ENCODE measurements at places on chromosomes 1 and 21. TPM values are rescaled to one million over a fixed set of nuclear protein-coding genes. Genes with fewer than 3 reads are reported as not detected.

NFASC gene
- not detected for total RNA-seq

FRRS1 gene
- 4.8 TPM for total RNA-seq

VAV3 gene
- total RNA-seq = 1.5 TPM

RUNX3 gene
- total RNA-seq = not detected

PCAT6 gene
- total RNA-seq = 1.7 TPM

- no peak overlapping the region for H3K4me3 ChIP-seq
- H3K4me1 ChIP-seq = no peaks in the 10 kb centered on the region
Observed at GRCh38 chr1:10692401-10693021, 103.9 kb downstream of the CASZ1 start.

GRCh38 chr1:215004121-215004827, 78.3 kb upstream of the KCNK2 start:
- H3K4me1 ChIP-seq = no peaks in the 10 kb centered on the region
- no peaks in the 10 kb centered on the region for H3K27me3 ChIP-seq
- no peak for DNase-seq
- no peak overlapping the region for H3K27ac ChIP-seq
- no peaks in the 10 kb centered on the region for H3K36me3 ChIP-seq

DNA sequence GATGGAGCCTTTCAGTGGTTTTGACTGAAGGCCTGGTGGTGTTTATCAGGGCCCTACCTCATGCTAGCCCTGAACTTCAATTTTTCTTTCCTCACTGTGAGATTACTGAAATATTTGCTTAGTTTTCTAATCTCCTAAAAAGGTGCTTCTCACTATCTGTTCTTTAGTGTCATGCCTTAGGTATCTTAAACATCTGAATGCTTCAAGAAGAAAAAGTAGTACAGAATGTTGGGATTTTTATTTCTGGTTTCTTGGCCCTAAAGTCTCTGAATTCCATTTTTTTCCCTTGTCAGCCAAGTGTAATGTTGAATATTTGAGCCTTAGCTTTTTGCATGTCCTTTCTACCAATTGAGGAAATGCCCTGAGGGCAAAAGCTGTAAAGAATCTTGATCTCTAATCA, 47.9 kb upstream of the PRKACB start:
- no peak for DNase-seq
- H3K27me3 ChIP-seq = no peaks in the 10 kb centered on the region
- H3K27ac ChIP-seq = no peak overlapping the region

DNA sequence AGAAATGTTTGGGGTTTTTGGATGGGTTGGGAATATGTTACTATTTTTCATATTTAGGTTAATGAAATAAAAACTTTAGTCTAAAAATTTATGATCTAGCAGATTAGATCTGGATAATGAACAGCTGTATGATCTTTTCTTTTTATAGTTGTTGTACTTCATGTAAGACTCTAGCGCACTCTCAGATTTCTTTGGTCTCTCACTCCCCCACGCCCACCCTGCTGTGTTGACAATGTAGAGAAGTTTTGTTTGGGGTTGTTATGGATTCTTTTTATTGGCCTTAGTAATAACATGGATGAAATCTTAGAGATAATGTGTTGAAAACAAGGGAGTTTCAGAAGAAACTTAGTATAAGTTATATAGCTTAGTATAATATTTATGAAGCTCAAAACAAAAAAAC, 5.5 kb downstream of the KLF18 start:
- H3K4me3 ChIP-seq = no peak overlapping the region
- H3K27me3 ChIP-seq = peaks cover 2% of the 10 kb centered on the region
- no peak for DNase-seq

GRCh38 chr1:58764294-58764978, 19.4 kb downstream of the JUN start:
- no peaks in the 10 kb centered on the region for H3K36me3 ChIP-seq
- DNase-seq = peak; percentile 90
- no peaks in the 10 kb centered on the region for H3K27me3 ChIP-seq
- H3K4me1 ChIP-seq = peaks cover 45% of the 10 kb centered on the region
- no peak overlapping the region for H3K4me3 ChIP-seq

DNA sequence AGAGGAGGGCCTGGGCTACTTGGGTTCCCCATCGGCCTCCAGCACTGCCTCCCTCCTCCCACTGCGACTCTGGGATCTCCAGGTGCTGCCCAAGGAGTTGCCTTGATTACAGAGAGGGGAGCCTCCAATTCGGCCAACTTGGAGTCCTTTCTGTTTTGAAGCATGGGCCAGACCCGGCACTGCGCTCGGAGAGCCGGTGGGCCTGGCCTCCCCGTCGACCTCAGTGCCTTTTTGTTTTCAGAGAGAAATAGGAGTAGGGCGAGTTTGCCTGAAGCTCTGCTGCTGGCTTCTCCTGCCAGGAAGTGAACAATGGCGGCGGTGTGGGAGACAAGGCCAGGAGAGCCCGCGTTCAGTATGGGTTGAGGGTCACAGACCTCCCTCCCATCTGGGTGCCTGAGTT, 24.4 kb downstream of the EIF2D start:
- H3K36me3 ChIP-seq = no peaks in the 10 kb centered on the region
- H3K27me3 ChIP-seq = peaks cover under 1% of the 10 kb centered on the region
- no peak for DNase-seq
- no peak overlapping the region for H3K4me3 ChIP-seq
- H3K4me1 ChIP-seq = peaks cover 2% of the 10 kb centered on the region

DNA sequence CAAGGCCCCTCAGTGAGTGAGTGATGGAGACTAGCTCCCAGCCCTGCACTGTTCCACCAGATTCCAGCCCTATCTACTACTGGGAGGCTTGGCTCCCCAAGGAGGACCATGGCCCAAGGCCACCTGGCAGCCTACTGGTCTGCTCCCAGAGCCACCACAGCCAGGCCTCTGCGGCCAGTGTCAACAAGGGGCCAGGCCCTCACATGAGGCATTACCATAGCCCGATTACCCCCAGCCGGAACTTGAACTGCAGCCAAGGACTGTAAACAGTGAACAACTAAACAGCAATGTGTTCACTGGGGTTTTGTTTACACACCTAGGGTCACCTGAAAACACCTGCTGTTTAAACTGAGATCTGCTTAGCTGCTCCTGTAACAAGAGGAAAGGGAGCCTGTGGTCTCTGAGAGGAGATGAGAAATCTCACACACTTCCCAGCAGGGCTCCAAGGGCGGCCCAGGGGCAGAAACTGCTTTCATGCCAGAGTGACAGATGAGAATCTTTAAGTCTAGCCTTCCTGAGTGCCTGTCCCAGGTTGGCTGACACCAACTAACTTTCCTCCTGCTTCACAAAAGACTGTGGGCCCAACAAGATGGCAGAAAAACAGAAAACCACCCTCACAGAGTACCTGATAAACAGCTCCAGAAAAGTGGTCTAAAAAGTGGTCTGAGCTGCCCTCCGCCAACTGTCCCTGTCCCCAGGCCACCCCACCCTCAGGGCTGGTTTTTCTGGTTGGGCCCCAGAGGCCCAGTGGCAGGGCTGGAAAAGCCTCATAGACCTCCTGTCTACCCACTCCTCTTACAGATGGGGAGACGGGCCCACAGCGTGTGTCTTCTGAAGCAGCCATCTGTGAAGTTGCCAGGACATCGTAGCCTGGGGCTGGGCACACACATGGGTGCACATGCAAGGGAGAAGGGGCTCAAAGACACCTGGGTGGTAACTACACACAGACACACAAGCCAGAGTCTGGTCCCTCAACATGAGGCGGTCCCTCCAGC, 28.8 kb downstream of the MEF2D start:
- no peaks in the 10 kb centered on the region for H3K27me3 ChIP-seq
- H3K27ac ChIP-seq = no peak overlapping the region
- no peak overlapping the region for H3K4me3 ChIP-seq
- DNase-seq = no peak

DNA sequence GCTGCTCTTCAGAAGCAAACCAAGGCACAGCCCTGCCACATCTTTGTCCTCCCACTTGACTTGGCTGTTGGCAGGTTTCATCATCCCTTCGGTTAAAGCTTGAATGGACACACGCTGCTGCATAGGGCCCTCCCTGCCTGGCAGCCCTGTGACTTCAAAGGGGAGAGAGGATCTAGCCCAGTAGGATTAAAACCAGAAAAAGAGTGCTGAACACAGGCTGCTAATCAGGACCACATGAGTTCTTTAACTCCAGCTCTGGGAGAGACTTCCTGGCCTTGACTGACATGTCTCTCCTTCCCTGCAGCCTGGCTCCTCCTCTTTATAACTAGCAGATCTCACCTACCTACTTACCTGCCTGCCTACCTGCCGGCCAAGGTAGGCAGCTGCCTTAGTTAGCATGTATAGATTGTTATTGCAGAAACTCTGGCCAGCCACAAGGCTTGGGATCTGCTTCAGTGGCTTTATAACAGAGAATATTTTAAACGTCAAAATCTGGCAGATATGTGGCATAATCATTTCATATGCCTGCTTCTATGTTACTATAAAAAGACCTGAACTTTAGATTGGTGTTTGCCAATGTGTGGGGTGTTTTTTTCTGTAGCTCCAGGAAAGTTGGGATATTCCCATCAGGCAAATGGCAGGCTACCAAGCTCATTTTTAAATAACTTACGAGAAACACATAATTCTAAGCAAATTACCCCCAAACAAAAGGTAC, 49.4 kb downstream of the ERG start:
- peak overlapping the region; percentile 5 for H3K27ac ChIP-seq
- no peaks in the 10 kb centered on the region for H3K27me3 ChIP-seq
- peaks cover 8% of the 10 kb centered on the region for H3K36me3 ChIP-seq
- peaks cover 30% of the 10 kb centered on the region for H3K4me1 ChIP-seq
- no peak overlapping the region for H3K4me3 ChIP-seq

DNA sequence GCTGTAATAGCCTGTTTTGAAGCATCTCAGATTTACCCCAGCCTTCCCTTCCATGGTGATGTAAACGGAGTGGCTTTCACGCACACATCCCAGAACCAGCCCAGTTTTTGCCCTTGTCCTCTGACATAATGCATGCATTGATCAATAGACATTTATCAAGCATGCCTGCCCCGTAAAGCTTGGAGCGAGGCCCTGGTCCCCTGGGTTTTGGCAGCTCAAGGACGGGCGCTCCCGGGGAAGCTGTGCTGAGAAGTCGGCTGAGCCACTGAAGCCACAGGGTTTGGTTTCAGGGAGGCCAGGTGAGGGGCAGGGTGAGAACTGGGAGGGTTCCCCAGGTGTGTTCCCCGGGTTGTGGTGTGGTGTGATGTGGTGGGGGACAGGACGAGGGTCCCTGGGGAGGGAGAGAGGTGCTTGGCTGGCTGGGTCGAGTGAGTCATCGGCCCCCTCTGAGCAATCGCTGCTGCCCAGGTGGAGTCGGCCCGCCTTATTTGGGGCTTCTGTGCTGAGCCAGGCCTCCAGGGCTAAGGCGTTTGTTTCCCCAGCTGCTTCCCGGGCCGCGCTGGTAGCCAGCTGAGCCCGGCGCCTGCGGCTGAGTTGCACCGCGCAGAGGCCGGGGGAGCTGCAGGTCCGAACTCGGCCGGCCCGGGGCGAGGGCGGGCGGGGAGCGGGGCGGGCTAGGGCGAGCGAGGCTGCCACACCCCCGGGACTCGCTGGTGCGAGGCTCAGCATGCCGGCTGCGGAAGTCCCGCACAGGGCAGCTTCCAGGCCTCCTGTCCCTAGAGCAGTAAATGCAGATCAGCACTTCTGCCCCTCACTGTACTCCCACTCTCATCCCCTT, 23.6 kb downstream of the ATP2B4 start:
- H3K27me3 ChIP-seq = no peaks in the 10 kb centered on the region
- no peaks in the 10 kb centered on the region for H3K36me3 ChIP-seq
- no peak overlapping the region for H3K27ac ChIP-seq
- DNase-seq = peak; percentile 85
- H3K4me3 ChIP-seq = no peak overlapping the region

DNA sequence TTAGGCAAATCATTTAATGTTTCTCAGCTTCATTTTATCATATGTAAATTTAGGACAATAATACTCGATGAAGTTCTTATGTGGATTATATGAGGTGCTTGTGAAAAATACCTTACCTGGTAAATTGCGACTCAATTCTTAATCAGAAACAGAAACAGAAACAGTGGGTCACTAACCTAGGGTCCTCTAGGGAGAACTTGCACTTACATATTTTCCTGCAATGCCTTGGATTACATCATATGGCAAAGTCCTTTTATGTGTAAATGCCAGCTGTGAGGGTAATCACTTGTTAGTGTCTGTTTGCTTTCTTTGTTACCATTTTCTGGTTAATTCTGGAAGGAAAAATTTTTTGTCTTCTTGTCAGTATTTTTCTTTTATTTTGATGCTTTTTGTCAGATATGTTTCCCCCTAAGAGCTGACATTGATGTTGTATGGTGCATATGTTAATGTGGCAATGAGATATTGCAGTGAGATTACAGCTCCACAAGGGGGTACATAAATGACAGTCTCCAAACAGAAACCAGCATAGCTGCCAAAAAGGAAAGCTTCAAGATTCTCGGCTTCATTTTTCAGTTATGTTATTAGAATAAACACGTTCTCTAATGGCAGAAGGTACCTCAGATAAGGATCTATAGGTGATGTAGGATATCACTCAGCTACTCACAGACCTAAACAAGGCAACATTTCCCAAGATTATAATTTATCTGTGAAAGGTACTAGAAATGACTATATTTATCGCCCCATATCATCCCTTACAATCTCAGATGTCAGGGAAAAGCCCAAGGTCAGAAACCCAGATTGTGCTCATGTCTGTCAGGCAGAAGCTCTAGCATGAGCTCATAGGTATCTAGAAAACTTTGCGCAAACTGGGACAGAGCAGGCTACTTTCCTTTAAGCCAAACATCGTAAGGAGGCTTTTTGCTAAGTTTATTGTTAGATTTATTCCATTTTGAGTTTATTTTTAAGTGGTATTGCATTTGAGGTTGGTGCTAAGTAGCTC, 119.9 kb downstream of the FASLG start:
- no peak overlapping the region for H3K27ac ChIP-seq
- H3K4me1 ChIP-seq = no peaks in the 10 kb centered on the region
- no peaks in the 10 kb centered on the region for H3K27me3 ChIP-seq
- H3K4me3 ChIP-seq = no peak overlapping the region
- no peaks in the 10 kb centered on the region for H3K36me3 ChIP-seq
- no peak for DNase-seq

DNA sequence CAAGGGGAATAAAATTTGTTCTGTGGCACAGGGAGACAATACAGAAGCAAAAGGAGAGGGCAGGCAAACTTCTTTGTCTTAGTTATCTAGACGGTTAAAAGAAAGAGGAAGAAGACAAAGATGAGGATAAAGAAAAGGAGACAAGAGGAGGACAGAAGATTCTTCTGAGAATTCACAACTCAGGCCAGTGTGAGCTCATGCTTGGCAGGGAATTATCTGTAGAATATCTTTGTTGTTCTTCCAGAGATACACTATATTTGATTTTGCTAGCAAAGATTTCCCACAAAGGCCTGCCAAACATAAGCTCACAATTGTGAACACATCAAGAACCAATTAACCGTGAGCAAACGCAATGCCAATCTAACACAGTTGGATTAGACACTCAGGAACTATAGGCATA, 21.4 kb downstream of the SLC16A1 start:
- no peak overlapping the region for H3K27ac ChIP-seq
- H3K4me1 ChIP-seq = peaks cover 32% of the 10 kb centered on the region
- H3K27me3 ChIP-seq = no peaks in the 10 kb centered on the region
- no peak overlapping the region for H3K4me3 ChIP-seq

Measured in endothelial cell of umbilical vein (primary cell).